ENCODE measurements at places on chromosomes 5 and 9.

GRCh38 chr5:91026466-91026865 is 356.7 kb downstream of the ARRDC3 start:
- DNase-seq, result no peak
- no peaks in the 10 kb centered on the region for H3K36me3 ChIP-seq
- no peak overlapping the region for H3K27ac ChIP-seq
- H3K27me3 ChIP-seq, result no peaks in the 10 kb centered on the region
- peaks cover 8% of the 10 kb centered on the region for H3K4me1 ChIP-seq

GRCh38 chr9:88006511-88007290 is 32.4 kb upstream of the CDK20 start:
- no peak overlapping the region for H3K4me3 ChIP-seq
- H3K36me3 ChIP-seq, result no peaks in the 10 kb centered on the region
- no peak overlapping the region for H3K27ac ChIP-seq
- H3K27me3 ChIP-seq, result no peaks in the 10 kb centered on the region

DNA sequence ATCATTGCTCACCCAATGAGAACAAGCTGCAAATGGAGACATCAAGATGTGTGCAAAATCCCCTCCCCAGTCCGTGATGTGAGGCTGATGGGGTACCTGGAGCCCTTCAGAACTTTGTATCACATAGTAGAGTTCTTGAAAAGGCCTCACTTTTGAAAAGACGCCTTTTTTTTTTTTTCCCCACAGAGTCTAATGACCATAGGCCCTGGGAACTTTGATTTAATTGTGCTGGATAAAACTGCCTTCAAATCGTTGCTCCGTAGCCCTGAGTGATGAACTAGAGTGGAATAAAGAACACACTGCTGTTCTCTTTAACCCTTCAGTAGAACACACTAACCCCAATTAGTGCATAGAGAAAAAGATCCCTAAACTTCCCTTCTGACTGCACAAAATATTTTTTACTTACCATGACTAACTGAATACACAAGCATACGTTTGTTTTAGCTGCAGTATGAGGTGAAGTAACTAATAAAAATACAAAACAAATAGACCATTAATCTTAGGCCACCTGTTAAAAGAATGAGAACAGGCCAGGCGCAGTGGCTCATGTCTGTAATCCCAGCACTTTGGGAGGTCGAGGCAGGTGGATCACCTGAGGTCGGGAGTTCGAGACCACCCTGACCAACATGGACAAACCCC is 15.1 kb downstream of the PSAT1 start:
- H3K4me1 ChIP-seq, result no peaks in the 10 kb centered on the region
- H3K27ac ChIP-seq, result no peak overlapping the region
- no peak overlapping the region for H3K4me3 ChIP-seq
- no peak for DNase-seq
- H3K36me3 ChIP-seq, result peaks cover 56% of the 10 kb centered on the region

DNA sequence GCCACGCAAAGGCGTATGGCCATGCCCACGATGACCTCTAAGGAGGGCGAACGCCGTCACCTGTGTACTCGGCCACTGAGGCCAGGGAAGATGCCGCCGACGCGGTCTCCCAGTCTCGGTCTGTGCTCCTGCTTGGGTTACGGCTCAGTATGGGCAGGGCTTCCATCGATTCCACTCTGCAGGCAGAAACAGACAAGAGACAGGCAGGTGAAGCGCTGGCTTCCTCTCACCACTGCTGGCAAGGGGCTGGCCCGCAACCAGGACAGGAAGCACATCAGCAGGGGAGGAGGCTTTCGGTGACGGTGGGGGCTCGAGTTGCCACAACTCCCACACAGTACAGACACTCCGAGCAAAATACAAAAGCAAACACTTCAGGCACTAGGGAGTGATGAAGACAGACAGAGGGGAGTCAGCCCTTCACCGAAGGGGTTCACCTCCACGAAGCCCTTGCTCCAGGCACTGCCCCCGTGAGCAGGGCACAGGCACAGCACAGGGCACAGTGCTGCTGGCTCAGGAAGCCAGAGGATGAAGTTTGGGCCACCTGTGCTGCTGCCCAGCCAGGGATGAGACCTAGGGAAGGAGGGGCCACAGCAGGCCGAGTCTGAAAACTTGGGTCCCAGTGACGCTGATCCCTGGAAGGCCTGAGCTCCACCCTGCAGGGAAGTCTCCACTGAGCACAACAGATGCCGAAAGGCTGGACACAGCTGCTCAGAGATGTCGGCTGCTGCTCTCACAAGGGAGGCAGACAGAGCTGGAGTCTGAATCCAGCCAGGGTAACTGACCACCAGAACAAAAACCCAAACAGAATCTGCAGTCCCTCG is 91.3 kb downstream of the CAMSAP1 start:
- DNase-seq, result no peak
- no peak overlapping the region for H3K27ac ChIP-seq
- H3K27me3 ChIP-seq, result no peaks in the 10 kb centered on the region
- H3K4me3 ChIP-seq, result no peak overlapping the region
- H3K4me1 ChIP-seq, result no peaks in the 10 kb centered on the region
- H3K36me3 ChIP-seq, result peaks cover 99% of the 10 kb centered on the region

DNA sequence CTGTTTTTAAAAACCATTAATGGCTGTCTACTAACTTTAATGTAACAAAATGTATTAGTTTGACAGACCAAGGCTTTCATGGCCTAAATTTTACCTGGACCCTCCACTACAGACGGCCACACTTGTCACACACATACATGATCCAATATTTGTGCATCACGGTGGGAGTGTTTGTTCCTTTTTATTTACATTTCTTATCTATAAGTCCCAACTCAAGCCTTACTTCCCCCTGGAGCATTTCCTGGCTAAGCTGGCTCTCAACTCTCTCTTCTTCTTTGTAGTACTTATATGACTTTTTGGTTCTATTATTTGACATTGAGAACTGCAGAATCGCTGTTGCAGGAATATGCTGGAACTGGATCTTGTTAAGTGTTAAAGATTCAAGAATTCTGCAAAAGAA is 534.4 kb downstream of the RAB3C start:
- H3K27me3 ChIP-seq, result no peaks in the 10 kb centered on the region
- H3K4me3 ChIP-seq, result no peak overlapping the region
- DNase-seq, result no peak
- peaks cover 3% of the 10 kb centered on the region for H3K4me1 ChIP-seq
- no peak overlapping the region for H3K27ac ChIP-seq
- no peaks in the 10 kb centered on the region for H3K36me3 ChIP-seq

GRCh38 chr5:61734966-61735365 is 402.9 kb downstream of the ZSWIM6 start:
- peaks cover 72% of the 10 kb centered on the region for H3K4me1 ChIP-seq
- H3K4me3 ChIP-seq, result no peak overlapping the region
- no peak overlapping the region for H3K27ac ChIP-seq
- no peak for DNase-seq
- no peaks in the 10 kb centered on the region for H3K36me3 ChIP-seq
